ENCODE measurements at places on chromosomes 4 and X.

GRCh38 chr4:141080668-141081067 is 52.6 kb downstream of the RNF150 start:
- DNase-seq = no peak

- no peak for DNase-seq
Measured at GRCh38 chr4:3436798-3437581, 4.8 kb upstream of the HGFAC start.

GRCh38 chr4:101187841-101188240 is 159.5 kb downstream of the PPP3CA start:
- DNase-seq = no peak

GRCh38 chr4:81467672-81467964 is 4.1 kb downstream of the RASGEF1B start:
- DNase-seq = no peak

- no peak for DNase-seq
Measured at GRCh38 chr4:3787489-3788365, 21.5 kb downstream of the ADRA2C start.

DNA sequence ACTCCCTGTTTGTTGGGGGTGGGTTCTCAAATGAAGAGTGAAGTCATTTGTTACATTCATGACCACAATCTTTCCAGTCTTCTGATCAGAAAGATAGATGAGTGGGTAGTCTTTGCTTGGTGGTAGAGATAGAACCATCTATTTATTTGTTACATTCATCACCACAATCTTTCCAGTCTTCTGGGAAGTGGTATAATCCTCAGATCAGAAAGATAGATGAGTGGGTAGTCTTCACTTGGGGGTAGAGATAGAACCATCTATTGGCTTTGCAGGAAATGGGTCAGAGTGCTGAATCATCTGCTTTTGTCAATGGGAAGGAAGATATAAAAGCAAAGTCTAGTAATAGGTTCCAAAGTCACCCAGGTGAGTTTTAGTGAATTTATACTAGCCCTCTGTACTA is 64.2 kb upstream of the EPGN start:
- no peak for DNase-seq

DNA sequence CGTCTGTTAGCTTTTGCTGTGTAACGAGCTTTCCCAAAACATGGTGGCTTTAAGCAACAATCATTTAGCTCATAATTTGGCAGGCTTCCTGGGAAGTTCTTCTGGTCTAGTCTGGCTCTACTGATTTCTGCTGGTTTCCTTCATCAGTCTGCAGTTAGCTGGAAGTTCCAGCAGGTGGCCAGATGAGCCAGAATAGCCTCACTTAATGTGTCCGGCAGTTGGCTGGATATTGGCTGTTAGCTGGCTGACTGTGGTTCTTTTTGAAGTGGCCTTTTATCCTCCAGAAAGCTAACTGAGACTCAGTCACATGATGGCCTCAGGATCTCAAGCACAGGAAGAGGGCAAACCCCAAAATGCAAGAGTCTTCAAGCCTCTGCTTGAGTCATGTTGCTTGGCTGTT is 34.9 kb downstream of the FTHL17 start:
- DNase-seq = peak; percentile 23

- no peak for DNase-seq
Measured at GRCh38 chr4:114306946-114307345, 291.7 kb upstream of the UGT8 start.

DNA sequence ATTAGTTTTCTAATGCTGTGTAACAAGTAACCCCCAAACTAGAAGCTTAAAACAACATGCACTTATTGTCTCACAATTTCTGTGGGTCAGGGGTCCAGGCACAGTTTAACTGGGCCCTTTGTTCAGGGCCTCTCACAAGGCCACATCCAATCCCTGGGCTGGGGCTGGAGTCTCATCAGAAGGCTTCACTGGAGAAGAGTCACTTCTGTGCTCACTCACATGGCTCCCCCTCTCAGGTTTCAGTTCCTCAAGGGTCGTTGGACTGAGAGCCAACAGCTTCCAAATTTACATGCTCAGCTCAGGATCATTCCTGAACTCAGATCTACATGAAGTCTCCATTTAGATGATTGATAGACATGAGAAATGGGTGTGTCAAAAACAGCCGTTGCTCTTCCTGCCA is 77.1 kb downstream of the EVC start:
- DNase-seq = no peak

- DNase-seq = no peak
Measured at GRCh38 chrX:108165383-108166111, 74.0 kb downstream of the ATG4A start.

Measured in omental fat pad (tissue), 4 donors.